B cell (primary cell): ENCODE measurements at places on chromosomes 7 and 10. TPM values are rescaled to one million over a fixed set of nuclear protein-coding genes. Genes with fewer than 3 reads are reported as not detected.

The STYXL1 gene
- 15.2 and 17.8 TPM in 2 replicates for total RNA-seq

The RBP4 gene
- total RNA-seq: not detected in 2 replicates

The ZNF32 gene
- 29.6 and 35.8 TPM in 2 replicates for total RNA-seq

The FGFBP3 gene
- total RNA-seq: 3.4 and 4.5 TPM in 2 replicates

The CNPY1 gene
- total RNA-seq: not detected in 2 replicates

The TMEM168 gene
- total RNA-seq: 30.0 and 31.8 TPM in 2 replicates

DNA sequence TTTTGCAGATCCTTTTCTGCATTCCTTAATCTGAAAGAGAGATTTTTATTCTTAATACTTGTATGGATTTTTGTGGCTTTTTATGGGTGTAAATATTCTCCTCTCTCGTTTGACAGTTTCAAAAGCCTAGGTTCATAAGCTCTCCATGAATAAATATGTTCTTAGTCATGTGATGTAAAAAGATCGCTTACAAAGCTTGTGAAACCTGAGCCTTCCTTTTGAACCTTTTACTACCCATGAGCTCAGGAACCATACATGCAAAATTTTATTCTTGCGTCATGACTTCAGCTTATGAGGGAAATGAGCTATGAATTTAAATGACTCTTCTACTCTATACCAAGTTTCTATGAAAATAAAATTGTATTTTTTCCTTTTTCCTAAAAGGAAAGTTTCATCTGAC lies 98.7 kb downstream of the POLL start:
- DNase-seq: no peak
